ENCODE measurements at places on chromosomes 7 and 10. TPM values are rescaled to one million over a fixed set of nuclear protein-coding genes. Genes with fewer than 3 reads are reported as not detected.

The PTER gene
- total RNA-seq, result 0.94 TPM

The CYP3A7 gene
- total RNA-seq, result 0.31 TPM

The RSPH10B gene
- 1.3 TPM for total RNA-seq

The PAPOLB gene
- total RNA-seq, result 3.8 TPM

The MMD2 gene
- total RNA-seq, result 2.2 TPM

The XPNPEP1 gene
- 108 TPM for total RNA-seq

The AKR1E2 gene
- 36.3 TPM for total RNA-seq

The POLD2 gene
- 56.7 TPM for total RNA-seq

The KNDC1 gene
- 12.2 TPM for total RNA-seq

The TUBB8 gene
- total RNA-seq, result not detected

The CCDC172 gene
- total RNA-seq, result not detected

The GRM3 gene
- 133 TPM for total RNA-seq

The VWA2 gene
- total RNA-seq, result 2.8 TPM

The NYAP1 gene
- total RNA-seq, result 38.5 TPM

The CPA1 gene
- not detected for total RNA-seq

The GRIFIN gene
- total RNA-seq, result not detected

The TRPV5 gene
- 0.31 TPM for total RNA-seq

The FRG2B gene
- total RNA-seq, result not detected

The WNT2 gene
- total RNA-seq, result 0.31 TPM

The PRPS1L1 gene
- not detected for total RNA-seq

The PCLO gene
- 138 TPM for total RNA-seq

The INMT gene
- total RNA-seq, result not detected

The PKD2L1 gene
- total RNA-seq, result not detected

The CD36 gene
- total RNA-seq, result 12.2 TPM

The CYP26A1 gene
- 11.6 TPM for total RNA-seq

The GIMAP5 gene
- total RNA-seq, result 2.2 TPM

The HHEX gene
- 0.63 TPM for total RNA-seq

The PON3 gene
- total RNA-seq, result 1.3 TPM

The CTAGE6 gene
- total RNA-seq, result not detected

The GDF2 gene
- total RNA-seq, result not detected

The RUFY2 gene
- 178 TPM for total RNA-seq

The PDE1C gene
- total RNA-seq, result 39.1 TPM
